ENCODE measurements at places on chromosomes 4 and X. TPM values are rescaled to one million over a fixed set of nuclear protein-coding genes. Genes with fewer than 3 reads are reported as not detected.

The PPEF2 gene
- 0.04 TPM for total RNA-seq

The TLR8 gene
- 0.44 TPM for total RNA-seq

- H3K4me3 ChIP-seq: no peak overlapping the region
- DNase-seq: no peak
- no peak overlapping the region for H3K27ac ChIP-seq
- H3K4me1 ChIP-seq: no peaks in the 10 kb centered on the region
- no peaks in the 10 kb centered on the region for H3K36me3 ChIP-seq
Measured at GRCh38 chr4:36704289-36704688, 422.9 kb downstream of the DTHD1 start.

GRCh38 chr4:37742149-37742548 lies 56.0 kb upstream of the RELL1 start:
- H3K4me3 ChIP-seq: no peak overlapping the region
- H3K27ac ChIP-seq: no peak overlapping the region
- no peaks in the 10 kb centered on the region for H3K27me3 ChIP-seq
- no peak for DNase-seq
- H3K36me3 ChIP-seq: no peaks in the 10 kb centered on the region

DNA sequence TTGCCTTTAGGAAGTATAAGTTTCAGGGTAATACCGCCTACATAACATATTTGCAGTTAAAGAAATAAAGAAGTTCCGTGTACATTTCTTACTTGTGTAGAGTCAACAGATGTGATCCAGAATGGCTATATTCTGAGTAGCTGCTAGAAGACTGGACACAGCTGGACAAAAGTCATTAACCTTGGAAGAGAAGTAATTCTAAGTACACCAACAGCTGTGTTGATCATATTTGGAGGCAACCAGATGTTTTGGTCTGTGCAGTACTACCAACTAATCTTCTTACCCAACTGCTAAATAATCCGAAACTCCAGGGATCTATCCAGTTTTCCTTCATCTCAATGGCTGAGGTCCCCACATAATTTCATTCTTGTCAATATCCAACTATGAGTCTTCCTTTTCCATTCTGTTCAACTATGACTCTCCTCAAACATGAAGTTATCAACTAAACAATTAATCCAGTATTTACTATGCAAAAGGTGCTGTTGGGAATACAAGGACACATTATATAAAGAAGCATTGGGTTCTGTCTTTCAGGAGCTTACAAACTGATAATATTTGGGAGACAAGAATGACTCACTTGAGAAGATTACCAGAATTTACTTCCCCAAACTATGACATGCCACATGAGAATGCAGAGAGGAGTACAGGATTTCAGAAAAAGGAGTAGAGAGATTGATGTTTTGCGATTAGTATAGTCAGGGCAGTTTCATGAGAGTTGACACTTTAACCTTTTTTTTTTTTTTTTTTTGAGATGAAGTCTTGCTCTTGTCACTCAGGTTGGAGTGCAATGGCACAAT lies 78.2 kb downstream of the COL4A6 start:
- H3K36me3 ChIP-seq: no peaks in the 10 kb centered on the region
- DNase-seq: no peak
- no peaks in the 10 kb centered on the region for H3K4me1 ChIP-seq
- H3K4me3 ChIP-seq: no peak overlapping the region
- H3K27me3 ChIP-seq: peaks cover 9% of the 10 kb centered on the region

Measured in muscle of leg (tissue), 16 donors.